ENCODE measurements at places on chromosomes 12 and 14. TPM values are rescaled to one million over a fixed set of nuclear protein-coding genes. Genes with fewer than 3 reads are reported as not detected.

The TEX22 gene
- total RNA-seq, result 2.6 TPM

The RIN3 gene
- total RNA-seq, result 13.4 TPM

The FERMT2 gene
- total RNA-seq, result 9.7 TPM

The RILPL1 gene
- total RNA-seq, result 15.3 TPM

The RNASE1 gene
- 47.4 TPM for total RNA-seq

The KRT82 gene
- total RNA-seq, result not detected

The CLEC12A gene
- total RNA-seq, result 1.0 TPM

The ESPL1 gene
- 42.0 TPM for total RNA-seq

The ANO4 gene
- total RNA-seq, result not detected

The CPM gene
- 4.2 TPM for total RNA-seq

GRCh38 chr12:53324113-53324778 lies 2.8 kb upstream of the AAAS start:
- DNase-seq, result no peak

DNA sequence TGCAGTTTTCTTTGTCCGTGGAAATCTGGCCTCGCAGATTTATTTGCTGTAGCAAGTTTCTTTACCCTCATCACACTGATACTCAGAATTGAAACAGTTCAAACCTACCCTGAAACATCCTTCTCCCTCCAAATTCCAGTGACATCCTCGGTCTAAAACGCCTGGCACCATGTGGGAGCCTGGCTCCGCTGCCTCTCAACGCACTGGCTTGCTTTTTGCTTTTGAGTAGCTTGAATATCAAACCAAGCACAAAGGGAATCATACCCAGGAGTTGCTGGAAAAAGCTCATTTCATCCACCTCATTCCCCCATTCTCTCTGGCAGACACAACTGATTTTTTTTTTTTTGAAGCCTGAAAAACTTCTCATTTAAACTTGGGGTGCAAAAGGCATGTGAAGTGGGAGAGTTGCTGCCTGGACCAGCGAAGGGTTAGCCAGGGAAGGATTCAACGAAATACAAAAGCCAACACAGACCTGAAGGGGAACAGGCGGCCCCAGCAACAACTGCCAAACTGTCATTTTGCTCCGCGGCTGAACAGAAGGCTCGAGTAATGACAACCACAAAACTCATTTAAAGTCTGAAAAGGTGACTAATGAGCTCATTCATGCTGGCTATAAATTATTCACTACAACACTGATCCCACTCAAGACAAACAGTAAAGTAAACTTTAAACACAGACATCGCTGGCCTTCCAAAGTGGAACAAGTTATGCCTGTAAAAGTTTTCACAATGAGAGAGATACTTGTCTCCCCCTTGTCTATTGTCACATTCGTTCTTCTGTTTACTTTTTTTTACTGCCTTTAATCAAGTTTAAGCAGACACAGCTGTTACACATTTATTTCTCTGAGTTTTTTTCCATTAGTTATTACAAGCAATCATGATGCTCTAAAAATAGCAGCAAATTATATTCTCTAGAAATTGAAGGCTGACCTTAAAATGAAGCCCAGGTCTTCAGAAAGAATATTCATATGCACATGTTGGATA lies 12.5 kb upstream of the FOXN3 start:
- no peak for DNase-seq

- no peak for DNase-seq
These were observed 122.8 kb downstream of the PRMT8 start for GRCh38 chr12:3613641-3614395.

- no peak for DNase-seq
These were observed 35.0 kb downstream of the GIT2 start for GRCh38 chr12:109961201-109961600.

- no peak for DNase-seq
These were observed 43.5 kb upstream of the MAP1LC3B2 start for GRCh38 chr12:116515684-116516083.

GRCh38 chr12:40942326-40942725 lies 245.8 kb upstream of the PDZRN4 start:
- no peak for DNase-seq

GRCh38 chr12:45575823-45576475 lies 153.6 kb upstream of the ARID2 start:
- no peak for DNase-seq

DNA sequence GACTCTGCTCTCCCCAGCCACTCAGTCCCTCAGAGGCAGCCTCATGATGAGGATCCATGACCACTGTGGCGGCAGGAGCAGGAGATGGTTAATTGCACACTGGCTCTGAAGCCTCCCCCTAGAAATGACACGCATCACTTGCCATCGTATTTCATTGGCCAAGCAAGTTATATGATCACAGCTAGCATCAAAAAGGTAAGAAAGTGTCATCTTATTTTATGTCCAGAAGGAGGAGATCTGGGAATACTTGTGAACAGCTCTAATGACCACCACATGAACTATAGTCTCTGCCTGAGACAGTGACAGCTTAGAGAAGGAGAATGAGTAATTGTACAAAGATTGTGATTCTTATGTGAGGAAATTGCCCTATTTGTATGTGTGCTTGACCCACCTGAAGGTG lies 363.4 kb downstream of the NUAK1 start:
- DNase-seq, result no peak

- DNase-seq, result no peak
These were observed 18.3 kb downstream of the SDS start for GRCh38 chr12:113385282-113385882.

DNA sequence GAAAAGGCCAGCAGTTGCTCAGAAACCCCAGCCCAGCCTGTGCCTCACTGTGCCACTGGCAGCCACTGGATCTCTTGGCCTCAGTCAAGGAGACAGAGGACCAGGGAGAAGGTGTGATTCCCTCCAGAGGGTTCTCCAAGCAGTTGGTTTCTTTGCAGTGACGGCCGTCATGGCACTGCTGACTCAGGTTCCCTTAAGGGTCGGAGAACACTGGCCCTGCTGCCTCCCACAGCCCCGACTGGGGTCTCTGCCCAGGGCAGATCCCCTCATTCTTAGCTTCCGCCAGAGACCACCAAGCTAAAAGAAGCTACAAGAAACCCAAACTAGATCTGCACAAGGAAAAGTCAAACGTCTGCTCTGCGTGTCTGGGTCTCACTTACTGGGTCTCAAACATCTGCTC lies 16.4 kb downstream of the TSPAN11 start:
- no peak for DNase-seq
